Smooth muscle cell of the coronary artery (primary cell): ENCODE measurements at places on chromosomes 13 and 19. TPM values are rescaled to one million over a fixed set of nuclear protein-coding genes. Genes with fewer than 3 reads are reported as not detected.

Gene ATP8A2
- total RNA-seq: under 0.01 and 0.08 TPM in 2 replicates

Gene TEX26
- not detected in 2 replicates for total RNA-seq

Gene SERP2
- total RNA-seq: 3.4 and 3.8 TPM in 2 replicates

Gene GNG8
- not detected in 2 replicates for total RNA-seq

Gene ZNF414
- 2.2 and 4.8 TPM in 2 replicates for total RNA-seq

Gene ZAR1L
- total RNA-seq: not detected in 2 replicates

Gene ZNF440
- total RNA-seq: 7.4 and 9.2 TPM in 2 replicates

Gene OSCAR
- total RNA-seq: 0.12 and 1.2 TPM in 2 replicates

Gene SLC25A41
- total RNA-seq: 0.23 TPM in 1 of 2 replicates, not detected in the other

Gene ZNF600
- total RNA-seq: 1.8 and 2.8 TPM in 2 replicates
